ENCODE measurements at places on chromosomes 7 and 10.

- H3K36me3 ChIP-seq: no peaks in the 10 kb centered on the region
- no peak for DNase-seq
- H3K4me1 ChIP-seq: peaks cover 3% of the 10 kb centered on the region
- H3K27ac ChIP-seq: no peak overlapping the region
Measured at GRCh38 chr7:40299097-40299496, 164.3 kb downstream of the SUGCT start.

- no peak overlapping the region for H3K4me3 ChIP-seq
- H3K36me3 ChIP-seq: no peaks in the 10 kb centered on the region
- peaks cover 3% of the 10 kb centered on the region for H3K4me1 ChIP-seq
- H3K27me3 ChIP-seq: peaks cover 6% of the 10 kb centered on the region
Measured at GRCh38 chr10:13722747-13723653, 136.2 kb downstream of the PRPF18 start.

DNA sequence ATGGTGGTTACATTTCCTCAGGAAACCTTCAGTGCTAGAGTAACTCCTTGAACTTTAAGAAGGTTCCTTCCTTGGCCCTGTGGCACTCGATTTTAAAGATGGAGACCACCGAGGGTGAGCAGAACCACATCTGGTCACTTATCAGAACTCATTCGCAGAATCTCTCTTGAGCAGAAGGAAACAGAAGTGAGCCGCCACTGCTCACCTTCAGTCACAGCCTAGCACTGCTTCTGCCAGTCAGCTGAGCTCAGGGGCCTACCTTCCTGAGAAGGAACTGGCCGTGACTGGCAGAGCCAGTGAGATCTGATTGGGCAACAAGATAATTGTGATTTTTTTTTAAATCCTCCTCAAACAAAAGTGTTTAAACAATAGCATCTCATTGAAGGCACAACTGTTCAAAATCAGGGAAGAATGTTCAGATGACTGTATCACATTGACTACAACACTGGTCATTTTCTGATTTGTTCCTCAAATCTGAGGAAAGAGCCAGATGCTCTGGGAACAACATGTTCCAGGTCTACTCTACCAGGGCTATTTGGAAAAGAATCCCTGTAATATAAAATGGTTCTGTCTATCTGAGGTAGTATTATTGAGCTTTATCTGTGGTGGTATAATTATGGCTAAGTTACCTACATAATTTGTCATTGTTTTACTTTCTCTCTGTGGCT is 2.7 kb upstream of the SYPL1 start:
- H3K4me3 ChIP-seq: no peak overlapping the region
- no peaks in the 10 kb centered on the region for H3K36me3 ChIP-seq
- DNase-seq: no peak

DNA sequence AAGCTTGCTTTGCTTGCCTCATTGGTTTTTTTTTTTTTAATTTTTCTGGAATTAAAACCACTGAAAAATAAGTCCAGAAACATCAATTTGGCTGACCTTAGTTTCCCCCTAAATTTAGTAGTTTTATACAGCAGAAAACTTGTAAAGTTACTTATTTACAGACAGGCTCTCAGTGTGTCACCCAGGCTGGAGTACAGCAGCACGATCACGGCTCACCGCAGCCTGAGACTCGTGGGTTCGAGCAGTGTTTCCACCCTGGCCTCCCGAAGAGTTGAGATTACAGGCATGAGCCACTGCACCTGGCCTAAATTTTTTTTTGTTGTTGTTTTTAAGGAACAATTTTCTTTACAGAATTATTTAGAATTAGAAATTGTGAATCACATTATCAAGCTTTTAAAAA is 250.5 kb downstream of the SDK1 start:
- DNase-seq: no peak
- no peak overlapping the region for H3K27ac ChIP-seq
- H3K4me3 ChIP-seq: no peak overlapping the region
- no peaks in the 10 kb centered on the region for H3K36me3 ChIP-seq
- peaks cover 8% of the 10 kb centered on the region for H3K27me3 ChIP-seq

GRCh38 chr10:132624847-132625471 is 87.4 kb downstream of the INPP5A start:
- H3K4me3 ChIP-seq: no peak overlapping the region
- H3K27me3 ChIP-seq: peaks cover 1% of the 10 kb centered on the region
- no peak for DNase-seq
- H3K36me3 ChIP-seq: peaks cover 10% of the 10 kb centered on the region

- no peak overlapping the region for H3K27ac ChIP-seq
- no peak for DNase-seq
- H3K4me1 ChIP-seq: peaks cover 3% of the 10 kb centered on the region
- H3K36me3 ChIP-seq: peaks cover 3% of the 10 kb centered on the region
- H3K27me3 ChIP-seq: peaks cover 9% of the 10 kb centered on the region
Measured at GRCh38 chr7:105831824-105832535, 44.4 kb downstream of the ATXN7L1 start.

- no peak overlapping the region for H3K27ac ChIP-seq
- H3K36me3 ChIP-seq: no peaks in the 10 kb centered on the region
- H3K27me3 ChIP-seq: no peaks in the 10 kb centered on the region
- no peak for DNase-seq
Measured at GRCh38 chr7:123193235-123193634, 6.5 kb downstream of the SLC13A1 start.

DNA sequence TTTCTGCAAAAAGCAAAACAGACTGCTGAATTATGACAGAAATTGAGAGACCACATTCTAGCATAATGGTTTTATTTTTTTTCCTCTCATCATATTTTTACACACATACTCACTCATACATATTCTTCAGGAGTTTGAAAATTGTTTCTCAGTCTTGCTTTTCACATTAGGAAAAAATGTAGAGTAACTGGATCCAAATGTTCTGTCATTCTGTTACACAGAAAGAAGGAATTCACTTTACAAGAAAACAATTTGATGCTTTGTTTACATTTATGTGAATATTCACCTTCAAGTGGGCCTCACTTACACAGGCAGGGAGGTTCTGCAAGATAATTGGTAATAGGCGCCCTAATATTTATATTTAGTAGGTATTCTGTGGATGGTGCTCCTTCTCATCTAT is 82.0 kb downstream of the ARL4A start:
- H3K4me3 ChIP-seq: no peak overlapping the region
- H3K4me1 ChIP-seq: no peaks in the 10 kb centered on the region
- DNase-seq: no peak
- H3K27me3 ChIP-seq: peaks cover 13% of the 10 kb centered on the region
- H3K36me3 ChIP-seq: no peaks in the 10 kb centered on the region
- no peak overlapping the region for H3K27ac ChIP-seq

- DNase-seq: peak; percentile 75
- H3K27me3 ChIP-seq: peaks cover 3% of the 10 kb centered on the region
- peak overlapping the region; percentile 69 for H3K4me3 ChIP-seq
- H3K36me3 ChIP-seq: no peaks in the 10 kb centered on the region
Measured at GRCh38 chr10:79047875-79048638, 20.7 kb upstream of the ZMIZ1 start.

DNA sequence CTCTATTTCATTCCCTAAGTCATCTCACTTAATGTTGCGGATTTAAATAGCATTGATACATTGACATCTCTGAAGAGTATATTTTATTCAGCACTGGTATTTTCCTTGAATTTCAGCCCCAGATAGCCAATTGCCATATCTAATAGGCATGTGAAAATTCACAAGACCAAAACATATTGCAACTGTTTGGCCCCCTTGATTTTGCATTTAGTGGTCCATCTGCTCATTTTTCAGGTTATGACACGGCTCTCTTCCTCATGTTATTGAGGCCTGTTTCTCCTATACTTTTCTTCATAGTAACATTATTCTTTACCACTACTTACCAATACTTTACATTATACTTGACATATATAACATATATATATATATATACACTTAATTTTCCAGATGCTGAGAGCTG is 43.7 kb downstream of the MKLN1 start:
- no peak overlapping the region for H3K4me3 ChIP-seq
- DNase-seq: no peak
- H3K4me1 ChIP-seq: peaks cover 48% of the 10 kb centered on the region
- H3K27me3 ChIP-seq: no peaks in the 10 kb centered on the region
- H3K36me3 ChIP-seq: peaks cover 10% of the 10 kb centered on the region

DNA sequence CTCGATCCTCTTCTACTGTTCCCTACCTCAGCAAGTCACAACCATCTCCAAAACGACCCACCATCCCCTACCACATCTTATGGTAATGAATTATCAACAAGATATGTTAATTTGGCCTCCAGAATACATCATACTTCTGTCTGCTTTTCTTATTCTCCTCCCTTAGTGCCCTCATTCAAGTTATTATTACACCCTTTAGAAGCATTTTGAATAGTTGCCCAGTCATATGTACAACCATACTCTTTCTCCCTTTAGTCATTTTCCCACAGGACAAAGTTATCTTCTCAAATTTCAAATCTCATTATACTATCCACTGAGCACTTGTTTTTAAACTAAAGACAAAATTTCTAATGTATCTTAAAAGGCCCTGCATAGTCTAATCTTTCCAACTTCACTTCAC is 71.0 kb downstream of the GNAT3 start:
- DNase-seq: no peak
- H3K4me3 ChIP-seq: no peak overlapping the region
- H3K4me1 ChIP-seq: no peaks in the 10 kb centered on the region
- no peaks in the 10 kb centered on the region for H3K27me3 ChIP-seq
- no peaks in the 10 kb centered on the region for H3K36me3 ChIP-seq
- H3K27ac ChIP-seq: no peak overlapping the region

- peaks cover 3% of the 10 kb centered on the region for H3K36me3 ChIP-seq
- no peaks in the 10 kb centered on the region for H3K27me3 ChIP-seq
- DNase-seq: no peak
- no peak overlapping the region for H3K4me3 ChIP-seq
- no peaks in the 10 kb centered on the region for H3K4me1 ChIP-seq
Measured at GRCh38 chr7:2172311-2173188, 60.2 kb downstream of the MAD1L1 start.

- peaks cover 83% of the 10 kb centered on the region for H3K27me3 ChIP-seq
- H3K4me3 ChIP-seq: no peak overlapping the region
- H3K27ac ChIP-seq: peak overlapping the region; percentile 10
- H3K4me1 ChIP-seq: peaks cover 13% of the 10 kb centered on the region
- H3K36me3 ChIP-seq: no peaks in the 10 kb centered on the region
Measured at GRCh38 chr10:93067443-93068365, 6.0 kb upstream of the CYP26A1 start.

DNA sequence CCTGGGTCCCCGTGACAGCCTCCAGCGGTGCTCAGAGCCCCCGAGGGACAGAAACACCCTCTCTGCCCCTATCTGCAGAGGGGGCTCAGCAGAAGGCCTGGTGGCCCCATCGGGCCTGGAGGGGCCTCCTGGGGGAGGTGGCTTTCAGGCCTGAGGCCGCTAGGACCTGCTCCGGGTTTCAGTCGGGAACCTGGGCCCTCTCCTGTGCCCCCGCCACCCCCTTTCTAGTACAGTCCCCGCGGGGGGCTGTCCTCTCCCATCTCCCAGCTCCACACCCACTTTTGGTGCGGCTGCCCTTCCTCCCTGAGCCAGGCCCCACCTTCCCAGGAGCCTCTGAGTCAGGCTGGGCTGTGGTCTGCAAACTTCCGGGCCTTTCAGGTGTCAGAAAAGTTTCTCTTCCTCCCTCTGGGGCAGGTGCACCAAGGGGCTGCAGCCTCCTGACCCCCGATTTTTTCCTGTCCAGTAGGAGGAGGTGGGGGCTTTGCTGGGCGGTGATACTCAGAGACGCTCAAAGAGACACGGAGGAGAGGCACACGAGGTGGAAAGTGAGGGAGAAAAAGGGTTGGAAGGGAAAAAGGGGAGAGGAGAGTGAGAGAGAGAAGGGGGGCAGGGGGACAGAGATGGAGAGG is 692 bp downstream of the CARD11 start:
- no peaks in the 10 kb centered on the region for H3K27me3 ChIP-seq
- DNase-seq: peak; percentile 60
- peaks cover 35% of the 10 kb centered on the region for H3K4me1 ChIP-seq
- peaks cover 41% of the 10 kb centered on the region for H3K36me3 ChIP-seq
- H3K27ac ChIP-seq: peak overlapping the region; percentile 88
- H3K4me3 ChIP-seq: peak overlapping the region; percentile 87
